ENCODE measurements at places on chromosomes 12 and 14. TPM values are rescaled to one million over a fixed set of nuclear protein-coding genes. Genes with fewer than 3 reads are reported as not detected.

The IL26 gene
- not detected for total RNA-seq

DNA sequence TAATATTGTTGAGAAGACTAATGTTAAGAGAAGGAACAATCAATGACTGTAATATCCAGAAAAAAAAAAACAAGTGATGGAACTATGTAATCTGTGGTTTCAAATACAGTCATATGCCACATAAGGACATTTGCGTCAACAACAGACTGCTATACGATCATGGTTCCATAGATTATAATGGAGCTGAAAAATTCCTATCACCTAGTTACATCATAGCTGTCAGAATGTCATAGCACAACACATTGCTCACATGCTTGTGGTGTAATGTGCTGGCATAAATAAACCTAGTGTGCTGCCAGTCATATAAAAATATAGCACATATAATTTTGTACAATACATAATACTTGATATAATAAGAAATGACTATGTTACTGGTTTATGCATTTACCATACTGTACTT lies 653.5 kb downstream of the TRHDE start:
- H3K36me3 ChIP-seq, result no peaks in the 10 kb centered on the region
- no peak for DNase-seq
- H3K27ac ChIP-seq, result no peak overlapping the region
- H3K4me3 ChIP-seq, result no peak overlapping the region
- H3K27me3 ChIP-seq, result no peaks in the 10 kb centered on the region

DNA sequence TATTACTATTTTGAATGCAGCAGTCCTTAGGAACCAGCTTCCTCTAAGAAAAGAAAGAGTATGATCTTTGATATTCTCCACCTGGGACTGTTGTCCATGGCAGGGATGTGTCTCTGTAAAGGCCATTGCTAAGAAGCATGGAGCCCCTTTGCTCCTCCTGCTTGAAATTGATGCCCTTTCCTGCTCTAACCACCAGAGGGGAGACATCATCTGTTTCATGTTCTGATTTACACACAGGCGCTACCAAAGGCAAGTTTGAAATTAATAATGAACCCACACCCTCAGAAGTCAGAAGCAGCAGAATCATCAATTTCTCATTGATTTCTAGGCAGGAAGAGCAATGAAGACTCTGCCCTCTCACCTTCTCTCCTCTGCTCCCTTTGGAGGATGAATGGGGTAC lies 253.8 kb downstream of the RMST start:
- H3K27ac ChIP-seq, result no peak overlapping the region
- no peaks in the 10 kb centered on the region for H3K4me1 ChIP-seq
- no peaks in the 10 kb centered on the region for H3K36me3 ChIP-seq
- no peak for DNase-seq

The KRT77 gene
- total RNA-seq, result not detected

GRCh38 chr12:125161712-125162022 lies 96.4 kb downstream of the AACS start:
- no peak overlapping the region for H3K4me3 ChIP-seq
- no peaks in the 10 kb centered on the region for H3K4me1 ChIP-seq
- H3K27me3 ChIP-seq, result no peaks in the 10 kb centered on the region
- DNase-seq, result no peak
- no peak overlapping the region for H3K27ac ChIP-seq

The TMEM179 gene
- 0.52 TPM for total RNA-seq

The PGF gene
- 3.3 TPM for total RNA-seq

DNA sequence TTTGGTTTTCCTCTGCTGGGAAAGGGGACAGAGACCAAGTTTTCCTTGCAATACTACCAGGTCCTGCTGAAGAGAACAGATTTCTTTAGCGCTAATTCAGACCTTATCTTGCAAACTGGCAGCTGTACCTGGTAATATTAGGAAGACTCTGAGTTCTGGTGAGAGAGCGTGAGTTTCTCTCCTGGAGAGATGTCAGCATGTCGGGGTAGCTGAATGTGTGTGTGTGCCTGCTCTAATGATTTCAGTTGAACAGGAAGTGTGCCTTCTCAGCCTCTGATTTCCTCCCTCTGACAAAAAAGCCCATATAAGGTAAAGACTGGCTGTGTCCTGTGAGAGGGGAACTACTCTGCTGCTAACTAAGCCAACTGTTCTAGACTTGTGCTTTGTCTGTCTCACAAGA lies 10.3 kb upstream of the ERP27 start:
- peaks cover 56% of the 10 kb centered on the region for H3K4me1 ChIP-seq
- no peaks in the 10 kb centered on the region for H3K27me3 ChIP-seq
- peaks cover 33% of the 10 kb centered on the region for H3K36me3 ChIP-seq
- peak overlapping the region; percentile 79 for H3K27ac ChIP-seq
- no peak for DNase-seq
- no peak overlapping the region for H3K4me3 ChIP-seq

The GLIPR1L1 gene
- not detected for total RNA-seq

DNA sequence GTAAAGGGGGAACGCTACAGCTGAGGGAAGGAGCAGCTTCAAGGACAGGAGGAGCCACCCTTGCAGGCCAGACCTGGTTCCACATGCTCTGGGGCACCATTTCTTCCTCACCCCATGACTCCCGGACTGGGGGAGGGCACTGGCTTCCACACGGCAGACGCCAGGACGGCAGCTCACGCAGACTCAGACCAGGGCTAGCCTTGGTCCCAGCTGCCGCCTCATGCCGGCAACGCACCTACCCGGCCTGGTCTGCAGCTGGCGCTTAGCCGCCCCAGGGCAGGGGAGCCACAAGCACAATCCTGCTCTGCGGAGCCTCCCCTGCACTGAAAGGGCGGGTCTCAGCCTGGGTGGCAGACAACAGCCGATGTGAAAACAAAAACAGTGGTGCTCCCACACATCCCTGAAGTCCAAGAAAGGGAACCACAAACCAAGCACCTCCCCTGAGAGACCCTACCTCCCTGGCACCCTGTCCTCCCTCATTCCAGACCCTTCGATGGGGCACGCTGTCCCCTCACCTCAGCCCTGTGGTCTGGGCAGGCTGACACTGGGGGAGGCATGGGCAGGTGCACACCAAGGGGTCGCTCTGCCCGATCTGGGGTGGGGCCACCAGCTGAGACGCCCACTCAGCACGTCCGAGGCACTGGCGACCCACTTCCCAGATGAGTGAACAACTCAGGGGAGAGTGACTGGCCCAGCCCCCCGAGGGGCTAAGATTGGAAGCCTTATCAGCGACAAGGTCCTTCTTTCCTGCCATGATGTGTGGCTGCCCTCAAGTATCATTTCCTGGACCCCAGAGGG lies 65.0 kb downstream of the CHGA start:
- peaks cover 63% of the 10 kb centered on the region for H3K4me1 ChIP-seq
- peak overlapping the region; percentile 79 for H3K27ac ChIP-seq
- H3K27me3 ChIP-seq, result no peaks in the 10 kb centered on the region

The BMAL2 gene
- 0.56 TPM for total RNA-seq

DNA sequence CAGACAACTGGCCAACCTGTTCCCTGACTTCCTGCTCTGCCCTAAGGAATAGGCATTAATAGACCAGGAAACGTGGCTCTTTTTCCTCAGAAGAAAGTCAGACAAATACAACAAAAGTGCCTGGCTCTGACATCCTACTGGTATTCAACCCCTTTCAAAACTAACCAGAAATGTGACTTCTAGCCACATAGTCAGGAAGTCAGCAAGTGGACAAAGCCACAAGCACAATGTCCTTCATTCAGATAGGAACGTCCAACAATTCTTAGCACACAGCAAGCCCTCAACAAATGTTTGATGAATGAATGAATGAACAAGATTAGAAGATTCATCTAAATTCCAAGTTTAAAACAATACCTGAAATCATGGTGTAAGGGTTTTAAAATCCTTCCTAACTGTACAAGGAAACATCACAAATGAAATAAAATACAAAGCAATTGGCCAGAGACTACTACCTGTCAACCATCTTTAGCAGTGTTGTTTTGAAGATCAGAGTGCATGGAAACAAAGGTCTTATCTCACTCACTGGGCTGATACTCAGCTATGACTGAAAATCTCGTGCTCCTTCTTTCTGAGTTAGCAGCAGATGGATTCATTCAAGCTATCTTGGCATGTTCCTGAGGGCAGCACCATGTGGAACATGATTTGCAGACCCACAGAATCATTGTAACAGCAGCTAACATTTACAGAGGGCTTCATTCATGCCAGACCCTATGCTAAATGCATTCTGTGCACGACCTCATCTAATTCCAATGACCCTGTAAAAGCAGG lies 16.5 kb downstream of the APPL2 start:
- peak overlapping the region; percentile 61 for H3K27ac ChIP-seq
- H3K27me3 ChIP-seq, result no peaks in the 10 kb centered on the region
- H3K4me3 ChIP-seq, result no peak overlapping the region
- peaks cover 66% of the 10 kb centered on the region for H3K4me1 ChIP-seq
- DNase-seq, result no peak

The SLC4A8 gene
- total RNA-seq, result 0.28 TPM

The MTA1 gene
- total RNA-seq, result 51.9 TPM

The FAM222A gene
- total RNA-seq, result 23.6 TPM

GRCh38 chr12:90280564-90281058 lies 572.0 kb upstream of the ATP2B1 start:
- no peak for DNase-seq
- no peaks in the 10 kb centered on the region for H3K36me3 ChIP-seq
- H3K4me1 ChIP-seq, result no peaks in the 10 kb centered on the region
- H3K27me3 ChIP-seq, result no peaks in the 10 kb centered on the region
- H3K4me3 ChIP-seq, result no peak overlapping the region
- H3K27ac ChIP-seq, result no peak overlapping the region

The TAS2R13 gene
- 0.63 TPM for total RNA-seq

DNA sequence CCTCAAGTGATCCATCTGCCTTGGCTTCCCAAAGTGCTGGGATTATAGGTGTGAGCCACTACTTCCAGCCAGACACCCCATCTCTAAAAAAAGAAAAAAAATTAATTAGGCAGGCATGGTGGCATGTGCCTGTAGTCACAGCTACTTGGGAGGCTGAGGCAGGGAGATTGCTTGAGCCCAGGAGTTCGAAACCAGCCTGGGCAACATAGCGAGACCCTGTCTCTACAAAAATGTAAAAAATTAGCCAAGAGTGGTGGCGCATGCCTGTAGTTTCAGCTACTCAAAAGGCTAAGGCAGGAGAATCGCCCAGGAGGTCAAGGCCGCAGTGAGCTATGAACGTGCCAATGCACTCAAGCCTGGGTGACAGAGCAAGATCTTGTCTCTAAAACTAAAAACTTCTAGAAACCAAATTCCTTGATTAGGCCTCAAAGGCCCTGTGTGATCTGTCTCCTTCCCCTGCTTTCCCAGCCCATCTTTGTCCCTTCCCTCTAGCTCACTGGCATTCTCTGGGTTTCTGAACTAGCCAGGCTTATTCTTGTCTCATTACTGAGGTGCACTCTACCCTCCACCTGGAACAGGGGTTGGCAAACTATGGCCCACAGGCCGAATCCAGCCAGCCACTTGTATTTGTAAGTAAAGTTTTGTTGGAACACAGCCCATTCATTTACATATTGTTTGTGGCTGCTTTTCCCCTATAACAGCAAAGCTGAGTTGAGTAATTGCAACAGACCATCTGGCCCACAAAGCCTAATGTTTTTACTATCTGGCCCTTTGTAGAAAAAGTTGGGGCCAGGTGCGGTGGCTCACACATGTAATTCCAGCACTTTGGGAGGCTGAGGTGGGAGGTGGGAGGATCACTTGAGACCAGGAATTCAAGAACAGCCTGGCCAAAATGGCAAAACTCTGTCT lies 17.2 kb upstream of the TPCN1 start:
- H3K4me3 ChIP-seq, result no peak overlapping the region
- peak overlapping the region; percentile 40 for H3K27ac ChIP-seq
- H3K4me1 ChIP-seq, result no peaks in the 10 kb centered on the region
- no peaks in the 10 kb centered on the region for H3K27me3 ChIP-seq

DNA sequence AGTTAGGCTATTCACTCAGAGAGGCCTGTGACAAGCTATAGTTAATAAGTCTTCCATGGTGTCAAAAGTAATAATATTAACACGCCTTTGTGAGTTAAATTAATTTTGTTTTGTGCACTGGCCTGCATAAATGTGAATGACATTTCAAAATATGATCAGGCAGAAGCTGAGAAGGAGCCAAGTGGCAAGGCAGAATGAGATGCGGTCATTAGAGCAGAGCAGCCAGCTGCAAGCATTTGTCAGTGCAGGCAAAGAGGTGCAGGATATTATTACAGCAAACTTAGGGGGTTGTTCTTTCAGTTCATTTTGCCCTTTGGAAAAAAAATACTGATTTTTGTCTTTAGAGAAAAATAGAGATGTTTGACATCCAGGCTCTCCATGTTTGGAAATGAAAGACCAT lies 364.5 kb downstream of the PAWR start:
- H3K36me3 ChIP-seq, result no peaks in the 10 kb centered on the region
- H3K4me3 ChIP-seq, result no peak overlapping the region
- H3K27me3 ChIP-seq, result no peaks in the 10 kb centered on the region
- no peak overlapping the region for H3K27ac ChIP-seq
- no peaks in the 10 kb centered on the region for H3K4me1 ChIP-seq
- no peak for DNase-seq

The TPPP2 gene
- total RNA-seq, result not detected

GRCh38 chr14:59918824-59919569 lies 947 bp upstream of the LRRC9 start:
- peak overlapping the region; percentile 22 for H3K4me3 ChIP-seq
- no peaks in the 10 kb centered on the region for H3K27me3 ChIP-seq
- no peak for DNase-seq

The CDKN3 gene
- 11.1 TPM for total RNA-seq

The NTN4 gene
- total RNA-seq, result 69.0 TPM

The AMHR2 gene
- total RNA-seq, result 0.37 TPM

GRCh38 chr14:72744416-72745120 lies 149.3 kb downstream of the DPF3 start:
- H3K27me3 ChIP-seq, result no peaks in the 10 kb centered on the region
- no peak overlapping the region for H3K27ac ChIP-seq
- H3K4me1 ChIP-seq, result peaks cover 16% of the 10 kb centered on the region
- H3K4me3 ChIP-seq, result no peak overlapping the region
- no peaks in the 10 kb centered on the region for H3K36me3 ChIP-seq

The ERP27 gene
- 0.70 TPM for total RNA-seq

DNA sequence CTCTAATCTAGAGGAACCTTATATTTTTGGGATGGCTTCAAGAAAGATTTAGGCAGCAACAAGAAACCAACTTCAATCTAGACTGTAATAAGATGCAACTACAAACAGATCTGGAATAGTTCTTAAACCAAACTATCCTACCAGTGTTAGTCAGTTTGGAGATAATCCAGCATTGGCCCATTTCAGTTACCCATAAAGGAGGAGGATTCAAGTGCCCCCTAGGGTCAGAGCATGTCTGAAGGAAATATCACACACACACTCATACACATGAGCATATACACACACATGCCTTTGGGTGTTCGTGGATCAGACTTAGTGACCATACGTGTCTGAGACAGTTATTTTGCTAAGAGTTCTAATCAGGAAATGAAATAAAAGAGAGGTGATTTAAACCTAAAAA lies 261.2 kb downstream of the ADAMTS20 start:
- no peaks in the 10 kb centered on the region for H3K36me3 ChIP-seq
- H3K4me1 ChIP-seq, result no peaks in the 10 kb centered on the region
- DNase-seq, result no peak
- no peak overlapping the region for H3K27ac ChIP-seq

The FOXN3 gene
- 90.3 TPM for total RNA-seq

- H3K4me3 ChIP-seq, result peak overlapping the region; percentile 87
- peak overlapping the region; percentile 99 for H3K27ac ChIP-seq
- no peaks in the 10 kb centered on the region for H3K27me3 ChIP-seq
- H3K4me1 ChIP-seq, result no peaks in the 10 kb centered on the region
- no peak for DNase-seq
Measured at GRCh38 chr12:45216983-45217485, 1.1 kb downstream of the ANO6 start.

The CARMIL3 gene
- total RNA-seq, result not detected

Data from right atrium auricular region (tissue), 2 donors.